ENCODE measurements at places on chromosomes 2 and 18. TPM values are rescaled to one million over a fixed set of nuclear protein-coding genes. Genes with fewer than 3 reads are reported as not detected.
A peak's percentile ranks its signal among the peaks of the same experiment; 100 is the strongest.

DNA sequence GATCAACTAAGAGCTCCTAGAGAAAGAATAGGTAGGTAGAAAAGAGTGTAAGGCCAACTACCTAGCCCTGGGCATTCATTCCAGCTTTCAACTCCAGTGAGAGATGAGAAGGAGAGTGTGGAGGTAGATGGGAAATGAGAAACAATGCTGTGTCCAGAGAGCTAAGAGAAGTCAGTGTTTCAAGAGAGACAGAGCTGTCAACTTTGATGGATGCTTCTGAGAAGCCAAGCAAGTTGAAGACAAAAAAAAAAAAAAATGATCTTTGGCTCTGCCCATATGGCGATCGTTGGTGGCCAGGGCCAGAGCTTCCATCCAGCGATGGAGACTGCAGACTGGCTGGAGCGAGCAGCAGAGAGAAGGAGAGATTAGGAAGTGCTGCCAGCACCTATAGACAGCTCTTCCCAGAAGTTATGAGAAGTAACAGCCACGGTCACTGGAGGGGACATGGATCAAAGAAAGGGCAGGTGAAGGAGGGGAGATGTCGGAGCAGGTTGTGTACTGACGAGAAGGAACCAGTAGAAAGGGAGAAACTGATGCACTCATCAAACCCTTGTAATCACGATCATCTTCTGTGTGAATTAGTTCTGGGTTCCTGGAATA lies 112.4 kb upstream of the PPP1CB start:
- DNase-seq, result no peak

GRCh38 chr2:160353166-160353565 lies 140.4 kb downstream of the RBMS1 start:
- no peak for DNase-seq

GRCh38 chr2:65377556-65378192 lies 54.7 kb downstream of the SPRED2 start:
- no peak for DNase-seq

- no peak for DNase-seq
Observed at GRCh38 chr2:230578106-230578505, 134.5 kb upstream of the CAB39 start.

GRCh38 chr2:10265329-10266132 lies 37.2 kb upstream of the HPCAL1 start:
- DNase-seq, result no peak

DNA sequence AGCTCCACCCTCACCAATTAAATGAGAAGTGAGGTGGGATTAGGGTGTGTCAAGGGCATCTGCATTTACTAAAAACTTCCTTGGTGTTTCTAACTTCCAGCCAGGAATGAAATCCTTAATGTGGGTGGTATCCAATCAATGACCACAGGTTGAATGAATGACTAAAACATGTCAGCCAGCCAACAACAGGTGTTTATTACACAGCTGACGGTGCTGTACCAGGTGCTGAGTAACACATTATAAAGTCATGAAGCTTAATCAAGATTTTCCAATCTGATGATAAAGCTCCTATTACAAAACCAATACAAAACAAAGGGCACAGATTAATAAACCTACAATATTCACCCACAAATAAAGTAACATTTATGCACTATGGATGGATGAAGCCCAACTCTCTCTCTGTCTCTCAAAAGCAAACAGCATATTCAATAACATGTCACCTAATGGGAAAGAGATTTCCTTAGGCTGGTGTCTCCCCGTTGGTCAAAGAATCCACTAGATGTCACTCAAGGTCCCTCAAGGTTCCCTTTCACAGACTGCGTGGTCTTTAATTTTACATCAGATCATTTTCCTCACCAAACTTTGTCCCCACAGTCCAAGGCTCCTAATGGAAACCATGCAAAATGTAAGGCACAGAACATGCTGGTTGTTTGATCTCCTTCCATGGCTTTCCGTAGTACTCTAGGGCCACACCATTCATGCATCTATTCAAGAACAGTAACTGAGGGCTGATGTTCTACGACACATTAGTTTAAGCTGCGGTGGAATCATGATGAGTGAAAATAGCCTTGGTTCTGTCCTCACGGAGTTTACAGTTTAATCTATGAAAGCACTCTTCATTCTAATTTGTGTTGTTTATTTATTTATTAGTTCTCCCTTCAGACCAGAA lies 6.4 kb upstream of the PTPN4 start:
- no peak for DNase-seq

DNA sequence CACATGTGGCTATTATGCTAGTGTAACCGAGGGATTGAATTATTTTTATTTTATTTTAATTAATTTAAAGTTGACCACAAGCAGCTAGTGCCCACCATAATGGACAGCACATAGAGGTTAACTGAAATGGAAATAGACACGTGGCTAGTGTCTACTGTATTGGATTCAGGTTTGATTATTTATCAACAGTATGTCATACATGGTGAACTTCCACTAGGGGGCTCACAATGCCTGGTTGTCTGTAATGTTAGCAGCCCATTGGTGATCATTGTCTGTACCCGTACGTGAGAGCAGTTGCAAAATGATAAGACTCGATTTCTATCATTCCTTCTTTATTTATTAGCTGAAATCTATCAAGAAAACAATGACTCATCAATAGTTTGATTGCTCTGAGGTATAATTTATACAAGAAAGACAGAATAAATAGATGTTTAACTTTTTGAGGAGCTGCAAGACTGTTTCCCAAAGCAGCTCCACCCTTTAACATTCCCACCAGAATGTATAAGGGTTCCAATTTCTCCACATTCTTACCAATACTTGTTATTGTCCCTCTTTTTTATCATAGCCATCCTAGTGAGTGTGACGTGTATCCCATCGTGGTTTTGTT lies 76.5 kb downstream of the CYBRD1 start:
- DNase-seq, result peak; percentile 34

DNA sequence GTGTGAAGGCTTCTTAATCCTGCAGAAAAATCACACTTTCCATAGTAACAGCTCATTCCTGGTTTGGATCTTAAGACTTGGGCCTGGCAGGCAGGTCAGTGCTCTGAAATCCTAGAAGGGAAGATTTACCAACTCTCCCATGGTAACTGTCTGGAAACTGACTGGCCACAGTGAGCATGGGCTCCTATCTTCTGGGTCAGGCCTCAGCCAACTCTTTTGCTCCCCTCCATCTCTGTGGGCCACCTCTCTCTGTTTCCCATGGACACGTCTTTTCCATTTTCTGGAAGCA lies 86.7 kb downstream of the ACAA2 start:
- no peak for DNase-seq

DNA sequence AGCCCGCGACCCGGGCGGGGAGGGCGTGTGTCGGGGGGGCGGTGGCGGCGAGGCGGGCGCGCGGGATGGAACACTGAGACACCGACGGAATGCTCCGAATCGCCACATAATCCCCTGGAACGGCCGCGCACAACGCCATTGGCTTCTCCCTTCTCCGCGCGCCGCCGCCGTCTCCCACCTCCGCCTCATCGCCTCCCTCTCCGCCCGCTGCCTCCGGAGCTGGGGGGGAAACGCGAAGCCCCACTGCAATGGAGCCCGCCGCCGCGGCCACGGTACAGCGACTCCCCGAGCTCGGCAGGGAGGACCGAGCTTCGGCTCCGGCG lies at the start of gene PHLPP1:
Gene PHLPP1, plus strand, starts transcription at position 106 of the 323 bp plus-strand sequence. Its CDS starts 143 bp downstream, at position 249.
- DNase-seq, result no peak

DNA sequence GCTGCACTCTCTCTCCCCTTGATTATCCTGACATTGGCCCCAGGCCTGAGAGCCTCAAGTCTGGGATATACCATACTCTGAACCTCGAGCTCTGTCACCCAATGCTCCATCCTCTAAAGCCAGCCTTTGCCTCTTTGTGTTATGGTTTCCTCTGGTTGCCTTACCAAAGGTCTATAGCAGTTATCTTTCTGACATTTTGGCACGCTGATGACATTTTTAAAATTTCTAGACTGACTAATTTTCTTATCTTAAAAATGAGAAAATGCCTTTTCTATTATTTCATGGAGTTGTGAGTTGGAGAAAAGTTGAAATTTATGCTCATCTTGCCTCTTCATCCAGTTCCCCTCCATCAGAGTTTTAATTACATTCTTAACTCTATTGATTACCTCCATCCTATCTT lies 62.7 kb downstream of the PKP4 start:
- no peak for DNase-seq

DNA sequence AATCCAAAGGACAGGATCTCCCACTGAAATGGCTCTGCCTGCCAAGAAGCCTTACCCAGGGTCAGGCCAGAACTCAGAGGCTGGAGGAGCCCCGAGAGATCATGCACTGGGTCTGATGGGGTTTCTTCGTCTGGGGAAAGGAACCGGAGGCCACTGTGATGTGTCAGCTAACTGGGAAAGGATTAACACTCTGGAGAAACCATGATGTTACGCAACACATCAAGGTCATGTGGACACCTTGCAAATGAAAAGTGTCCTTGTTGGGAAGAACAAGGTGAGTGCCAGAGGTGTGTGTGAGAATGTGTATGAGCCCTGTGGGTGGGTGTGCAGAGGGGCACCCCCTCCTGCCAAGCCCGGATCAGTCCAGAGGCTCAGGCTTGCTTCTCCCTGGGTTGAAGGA lies 86.9 kb downstream of the CRACDL start:
- DNase-seq, result no peak

DNA sequence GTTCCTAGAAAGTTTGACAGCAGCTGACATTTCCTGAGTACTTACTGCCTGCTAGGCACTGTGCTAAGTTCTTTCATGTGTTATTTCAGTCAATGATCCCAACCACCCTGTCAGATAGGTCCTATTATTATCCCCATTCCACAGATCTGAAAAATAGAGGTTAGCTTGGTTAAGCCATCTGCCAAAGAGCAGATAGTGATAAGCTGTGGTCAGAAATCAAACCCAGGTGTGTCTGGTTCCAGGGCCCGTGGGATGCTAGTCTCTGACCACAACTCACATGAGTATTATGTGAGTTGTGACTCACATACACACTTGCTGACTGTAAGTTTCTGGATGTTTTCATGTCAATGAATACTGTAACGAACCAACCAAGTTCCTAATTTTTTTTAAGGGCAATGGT lies 132.0 kb upstream of the APCDD1 start:
- DNase-seq, result no peak

The PKDCC gene
- total RNA-seq, result 198 TPM

The PCARE gene
- total RNA-seq, result not detected

The CDK5R2 gene
- 0.33 TPM for total RNA-seq

The SCN1A gene
- total RNA-seq, result not detected

The CDKL4 gene
- total RNA-seq, result 3.7 TPM

The ABCG5 gene
- total RNA-seq, result not detected

The OTOS gene
- total RNA-seq, result not detected

The FARSB gene
- 14.4 TPM for total RNA-seq

The ANKRD62 gene
- total RNA-seq, result not detected

The KIAA2012 gene
- not detected for total RNA-seq
